ENCODE measurements at places on chromosomes 3 and 15.

GRCh38 chr3:5505163-5505562 lies 317.7 kb downstream of the EDEM1 start:
- DNase-seq: no peak

DNA sequence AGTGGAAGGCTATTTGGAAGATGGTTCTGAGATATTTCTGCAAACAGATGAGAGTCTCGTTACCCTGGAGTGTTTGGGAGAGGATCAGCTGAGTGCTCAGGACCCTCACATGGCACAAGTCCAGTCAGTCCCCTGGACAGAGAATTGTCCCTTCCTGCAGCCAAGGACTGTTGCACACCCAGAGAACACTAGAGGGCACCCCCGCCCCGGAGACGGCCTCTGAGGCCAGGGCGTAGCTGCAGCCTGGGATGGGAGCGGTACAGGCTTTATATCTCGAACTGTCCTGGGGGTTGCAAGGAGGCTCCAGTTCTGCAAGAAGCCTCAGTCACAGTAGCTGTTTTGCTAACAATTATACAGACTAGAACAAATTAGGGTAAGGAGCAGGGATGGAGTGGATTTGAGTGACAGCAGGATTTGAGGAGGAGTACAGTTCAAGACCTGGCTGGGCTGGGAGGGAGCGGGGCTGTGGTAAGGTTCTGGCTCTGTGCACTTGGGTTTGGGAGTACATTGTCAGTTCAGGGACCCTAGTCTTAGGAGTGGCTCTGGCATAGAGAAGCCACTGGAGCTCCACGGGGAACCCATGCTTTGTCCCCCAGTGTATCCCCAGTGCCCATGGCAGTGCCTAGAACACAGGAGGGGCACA lies 67.6 kb upstream of the HACD2 start:
- DNase-seq: no peak

DNA sequence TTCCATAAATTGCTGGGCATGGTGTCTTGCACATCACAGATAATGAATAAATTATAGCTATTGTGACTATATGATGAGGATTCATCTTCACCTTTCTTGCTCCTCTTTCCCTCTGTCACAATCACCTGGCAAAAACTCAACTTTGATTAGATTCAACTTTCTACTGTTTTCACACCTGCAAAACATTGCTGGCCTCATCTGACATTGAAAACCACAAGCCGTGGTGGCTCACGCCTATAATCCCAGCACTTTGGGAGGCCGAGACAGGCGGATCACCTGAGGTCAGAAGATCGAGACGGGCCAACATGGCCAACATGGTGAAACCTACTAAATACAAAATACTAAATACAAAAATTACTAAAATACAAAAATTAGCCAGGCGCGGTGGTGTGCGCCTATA lies 12.7 kb upstream of the PEX5L start:
- DNase-seq: no peak

DNA sequence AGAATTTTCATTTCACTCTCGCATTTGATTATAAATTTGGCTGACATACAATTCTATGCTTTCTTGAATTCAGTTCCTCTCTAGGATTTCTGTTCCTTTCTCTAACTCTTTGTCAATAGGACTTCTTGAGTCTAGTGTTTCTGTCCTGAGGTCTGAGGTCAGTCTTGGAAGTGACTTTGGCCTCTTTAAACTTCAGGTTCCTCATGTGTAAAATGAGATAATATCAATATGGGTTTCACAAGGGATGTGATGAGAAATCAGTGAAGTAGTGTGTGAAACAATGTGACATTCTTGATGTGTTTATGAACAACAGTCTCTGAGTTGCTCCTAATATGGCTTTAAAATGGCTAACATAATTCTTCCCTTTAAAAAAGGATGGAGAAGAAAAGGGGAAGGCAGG lies 92.2 kb downstream of the SV2B start:
- no peak for DNase-seq

DNA sequence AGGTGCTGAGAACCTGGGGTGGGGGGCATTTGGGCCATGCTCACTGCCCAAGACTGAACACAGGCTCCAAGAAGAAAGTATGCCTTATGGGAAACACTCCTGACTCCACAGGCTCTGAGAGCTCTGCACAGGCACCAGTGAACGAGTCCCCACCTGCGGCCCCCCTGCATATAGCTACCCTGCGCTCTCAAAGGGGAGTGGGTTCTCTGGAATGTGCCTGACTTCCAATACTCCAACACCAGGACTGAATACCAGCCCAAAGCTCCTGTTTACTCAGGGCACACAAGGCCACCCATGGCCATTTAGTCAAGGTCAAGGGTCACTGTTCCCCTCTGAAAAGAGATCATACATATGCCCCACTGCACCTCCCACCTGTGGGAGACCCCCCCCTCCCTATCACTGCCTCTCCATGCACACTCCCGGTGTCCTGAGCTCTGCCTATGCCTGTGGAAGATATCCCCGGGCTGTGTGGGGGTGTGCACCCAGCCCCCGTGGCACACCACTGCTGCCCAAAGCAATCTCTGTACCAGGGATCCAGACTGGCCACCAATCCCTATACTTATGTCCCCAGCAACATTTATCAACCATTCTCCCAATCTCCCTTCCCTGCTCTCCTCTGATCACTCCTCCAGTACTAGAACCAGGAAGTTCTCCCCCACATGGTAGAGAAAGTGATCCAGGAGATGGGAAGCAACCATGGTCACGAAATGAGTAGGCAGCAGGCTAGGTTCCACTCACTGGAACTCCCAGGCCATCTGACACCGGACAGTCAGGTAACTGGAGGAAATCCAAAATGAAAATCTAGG lies 1.5 kb upstream of the PLXNB1 start:
- DNase-seq: no peak

DNA sequence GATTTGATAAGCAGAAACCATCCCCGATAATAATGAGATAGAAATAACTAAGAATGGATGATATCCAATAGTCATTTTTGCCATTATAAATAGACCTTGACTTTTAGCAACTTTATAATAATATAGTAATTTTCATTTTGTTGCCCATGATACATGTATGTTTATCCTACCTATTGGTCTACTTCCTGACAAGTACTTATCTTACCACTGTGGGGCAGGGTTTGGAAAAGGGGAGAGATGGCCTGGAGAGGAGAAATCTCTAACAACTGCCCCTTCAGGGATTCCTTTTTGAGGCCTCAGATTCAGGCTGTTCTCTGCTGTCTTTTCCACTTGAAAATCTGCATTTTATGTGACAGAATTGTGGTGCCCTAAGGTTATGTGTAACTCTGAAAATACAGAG lies 42.2 kb downstream of the FAM98B start:
- no peak for DNase-seq

DNA sequence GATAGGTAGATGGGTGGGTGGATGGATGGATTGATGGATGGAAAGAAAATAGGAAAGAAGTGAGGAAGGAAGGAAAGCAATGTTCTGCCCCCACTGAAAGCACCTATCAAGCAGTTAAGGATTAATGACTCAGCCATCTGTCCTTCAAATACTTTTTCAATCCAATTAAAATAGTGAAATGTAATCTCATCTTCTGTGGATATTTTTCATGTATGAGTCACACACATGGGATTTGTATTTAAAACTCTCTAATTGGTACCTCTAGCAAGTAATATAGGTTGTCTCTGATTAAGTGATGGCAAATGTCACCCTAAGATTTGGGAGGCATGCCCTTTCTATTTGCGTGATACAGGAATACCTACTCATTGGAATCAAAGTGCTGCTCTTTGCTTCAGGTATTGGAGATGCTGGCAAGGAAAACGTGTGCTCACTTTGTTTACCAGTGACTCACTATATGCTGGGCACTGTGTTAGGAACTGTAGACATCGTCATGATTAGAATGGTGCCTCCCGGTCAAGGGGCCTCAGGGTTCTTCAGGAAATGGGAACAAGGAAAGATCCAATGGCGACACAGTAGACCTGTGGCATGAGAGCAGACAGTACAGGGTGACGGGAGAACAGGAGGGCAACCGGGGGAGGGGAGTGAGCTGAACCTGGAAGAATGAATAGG lies 230.1 kb downstream of the CLSTN2 start:
- DNase-seq: no peak

DNA sequence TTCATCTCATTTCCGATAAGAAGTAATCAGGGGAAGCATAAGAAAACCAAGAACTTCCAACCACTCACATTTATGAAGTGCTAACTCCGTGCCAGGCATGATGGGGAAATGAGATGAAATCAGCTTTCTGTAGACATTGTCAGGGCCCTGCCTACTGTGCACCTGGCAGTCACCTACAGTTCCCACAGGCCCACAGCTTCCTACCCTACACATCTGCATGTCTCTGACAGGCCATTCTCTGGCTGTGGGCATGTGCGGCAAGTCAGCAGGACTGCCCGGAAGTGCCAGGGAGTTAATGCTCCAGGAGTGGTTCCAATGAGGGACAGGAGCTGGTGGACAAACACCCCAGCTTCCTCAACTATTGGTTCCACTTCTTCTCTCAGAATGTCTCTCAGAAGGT lies 24.3 kb downstream of the EIF1B start:
- DNase-seq: no peak

- DNase-seq: no peak
Observed at GRCh38 chr3:36707623-36708409, 56.5 kb downstream of the DCLK3 start.

GRCh38 chr3:118977671-118978392 lies 56.8 kb downstream of the IGSF11 start:
- no peak for DNase-seq

GRCh38 chr15:79978655-79979514 lies 7.9 kb upstream of the BCL2A1 start:
- DNase-seq: no peak

DNA sequence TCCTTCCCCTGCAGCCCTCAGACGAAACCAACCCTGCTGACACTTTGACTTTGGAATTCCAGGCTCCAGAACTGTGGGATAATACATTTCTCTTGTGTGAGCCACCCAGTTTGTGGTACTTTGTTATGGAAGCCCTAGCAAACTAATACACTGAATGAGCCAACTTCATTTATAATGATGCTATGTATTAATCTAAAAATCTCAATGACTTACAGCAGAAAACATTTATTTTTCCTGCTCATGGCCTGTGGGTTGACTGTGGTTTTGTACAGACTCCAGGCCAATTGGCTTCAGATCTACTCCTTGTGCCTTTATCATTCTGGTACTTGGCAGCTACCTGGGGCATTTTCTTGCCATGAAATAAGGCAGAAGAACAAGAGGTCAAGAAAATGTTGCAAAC lies 152.4 kb downstream of the EBLN2 start:
- DNase-seq: no peak

GRCh38 chr15:62242999-62243398 lies 77.9 kb upstream of the C2CD4B start:
- DNase-seq: no peak

GRCh38 chr15:63797116-63797515 lies 36.6 kb downstream of the HERC1 start:
- no peak for DNase-seq

- DNase-seq: no peak
Observed at GRCh38 chr3:31871939-31872507, 109.0 kb downstream of the OSBPL10 start.

GRCh38 chr15:52262364-52262763 lies 33.2 kb downstream of the MYO5C start:
- DNase-seq: no peak

- DNase-seq: no peak
Observed at GRCh38 chr15:62115847-62116246, 49.1 kb downstream of the C2CD4A start.

GRCh38 chr15:42056934-42057798 lies 36.3 kb upstream of the PLA2G4E start:
- peak; percentile 14 for DNase-seq

- no peak for DNase-seq
Observed at GRCh38 chr15:59256482-59256881, 49.8 kb downstream of the LDHAL6B start.

DNA sequence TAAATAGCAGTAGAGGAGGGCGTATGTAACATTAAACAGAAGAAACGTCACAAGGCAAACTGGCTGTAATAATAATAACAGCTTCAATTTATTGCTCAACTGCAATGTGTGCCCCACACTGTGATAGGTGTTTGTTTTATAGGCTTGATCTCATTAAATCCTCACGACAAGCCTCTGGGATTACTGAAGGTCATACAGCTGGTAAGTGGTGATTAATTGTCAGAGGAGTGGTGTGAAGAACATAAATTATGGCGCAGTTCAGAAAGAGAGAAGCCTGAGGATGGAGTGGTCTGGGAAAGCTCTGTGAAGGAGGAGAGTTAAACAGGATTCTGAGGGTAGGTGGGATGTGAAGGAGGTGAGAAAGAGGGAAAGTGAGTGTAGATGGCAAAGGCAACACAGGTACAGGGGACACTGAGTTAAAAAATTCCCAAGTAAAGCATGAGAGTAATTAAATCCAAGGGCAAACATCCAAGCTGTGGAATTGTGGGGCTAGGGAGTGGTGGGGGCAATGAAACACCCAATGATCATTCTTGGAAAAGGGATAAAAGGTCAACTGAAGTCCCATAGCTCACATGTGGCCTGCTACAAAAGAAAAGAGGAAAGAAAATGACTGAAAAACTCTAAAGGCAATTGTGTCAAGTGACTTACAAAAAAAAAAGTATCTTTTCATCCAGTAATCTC lies 16.5 kb upstream of the GLCE start:
- no peak for DNase-seq

GRCh38 chr15:36449084-36449661 lies 130.3 kb upstream of the CDIN1 start:
- no peak for DNase-seq

- no peak for DNase-seq
Observed at GRCh38 chr3:45776611-45777010, 19.7 kb downstream of the SLC6A20 start.

DNA sequence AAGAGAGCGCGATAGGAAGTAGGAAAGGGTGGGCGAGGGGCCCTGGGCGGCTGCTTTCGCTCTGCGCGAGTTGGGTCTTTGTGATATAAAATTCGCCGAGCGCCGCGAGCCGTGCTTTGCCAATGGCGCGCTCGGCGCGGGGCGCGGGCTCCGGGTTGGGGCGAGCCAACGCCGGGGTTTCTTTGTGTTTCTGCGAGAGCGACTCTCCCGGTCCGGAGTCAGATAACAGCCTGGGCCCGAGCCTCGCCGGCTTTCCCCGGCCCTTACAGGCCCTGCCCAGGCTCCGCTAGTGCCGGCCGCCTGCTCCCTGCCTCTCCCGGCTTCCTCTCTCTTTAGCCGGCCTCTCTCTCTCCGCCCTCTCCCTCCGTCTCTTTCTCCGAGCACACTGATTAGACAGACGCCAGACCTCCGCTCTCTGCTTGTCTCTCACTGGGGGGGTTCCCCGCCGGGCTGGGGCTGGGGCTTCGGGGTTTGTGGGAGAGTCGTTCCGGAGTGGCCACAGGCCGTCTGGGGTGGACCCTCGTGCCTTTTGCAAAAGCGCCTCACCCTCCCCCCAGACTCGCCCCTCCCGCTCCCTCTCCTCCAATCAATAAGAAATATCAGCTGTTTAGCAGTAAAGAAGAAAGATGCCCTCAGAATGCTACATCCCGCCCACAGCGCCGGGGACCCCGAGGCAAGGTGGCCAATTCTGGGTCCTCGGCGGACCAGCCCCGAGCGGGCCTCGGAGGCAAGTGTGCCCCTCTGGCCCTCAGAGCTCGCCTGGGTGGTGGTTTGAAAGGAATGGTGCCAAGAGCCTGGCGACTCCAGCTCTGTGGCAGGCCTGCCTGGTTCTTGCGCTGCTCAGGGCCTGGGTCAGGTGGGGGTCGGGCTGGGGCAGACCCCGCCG lies 2.9 kb downstream of the NR2F2 start:
- no peak for DNase-seq

- no peak for DNase-seq
Observed at GRCh38 chr3:60829058-60829457, 422.2 kb downstream of the FHIT start.

GRCh38 chr15:40279437-40280141 lies 3.3 kb downstream of the ANKRD63 start:
- DNase-seq: peak; percentile 62

- DNase-seq: no peak
Observed at GRCh38 chr15:31027910-31028578, 36.6 kb upstream of the MTMR10 start.

- no peak for DNase-seq
Observed at GRCh38 chr15:100949691-100950090, 30.5 kb downstream of the LRRK1 start.

Measured in activated T-cell treated with anti-CD3 and anti-CD28 coated beads for 4 hours (primary cell).